CD4-positive, alpha-beta T cell (primary cell): ENCODE measurements at places on chromosomes 5 and 9.

- DNase-seq, result no peak
Measured at GRCh38 chr9:73199886-73200285, 48.2 kb downstream of the ANXA1 start.

GRCh38 chr9:27344776-27345175, 47.8 kb upstream of the EQTN start:
- no peak for DNase-seq

- DNase-seq, result no peak
Measured at GRCh38 chr5:43663916-43664315, 60.9 kb downstream of the NNT start.

DNA sequence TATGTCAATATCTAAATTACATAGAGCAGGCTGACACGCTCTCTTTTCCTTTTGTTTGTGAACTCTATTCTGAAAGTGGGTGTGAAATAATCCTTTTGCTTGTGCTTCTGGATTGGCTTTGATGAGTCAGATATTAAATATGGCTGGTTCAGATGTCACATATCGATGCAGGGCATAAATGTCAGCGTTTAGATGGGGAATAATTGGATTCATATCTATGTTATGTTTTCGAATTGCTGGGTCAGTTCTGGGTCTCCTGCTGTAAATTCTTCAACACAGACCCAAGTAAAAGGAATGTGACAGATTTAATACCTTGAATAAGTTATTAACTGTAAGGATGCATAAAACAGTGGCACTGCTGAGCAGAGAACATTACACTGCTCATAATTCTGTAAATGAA, 118.7 kb upstream of the SNX2 start:
- no peak for DNase-seq

DNA sequence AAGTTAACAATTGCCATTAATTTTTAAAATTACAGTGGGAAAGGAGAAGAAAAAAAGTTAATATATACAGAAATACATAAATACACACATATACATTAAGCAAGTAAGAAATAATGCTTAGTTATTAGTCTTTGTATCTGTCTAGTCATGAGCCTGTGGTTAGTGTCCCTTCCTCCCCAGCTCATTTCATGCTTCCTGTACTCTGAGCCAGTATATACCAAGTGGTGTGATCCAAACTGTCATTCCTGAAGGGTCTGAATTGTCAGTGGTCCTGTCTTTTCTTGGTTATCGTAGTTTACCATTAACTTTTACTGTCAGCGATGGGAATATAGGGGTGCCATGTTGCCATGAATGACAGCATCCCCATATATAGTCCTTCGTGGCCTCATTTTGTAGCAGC, 24.2 kb upstream of the STOM start:
- DNase-seq, result no peak

DNA sequence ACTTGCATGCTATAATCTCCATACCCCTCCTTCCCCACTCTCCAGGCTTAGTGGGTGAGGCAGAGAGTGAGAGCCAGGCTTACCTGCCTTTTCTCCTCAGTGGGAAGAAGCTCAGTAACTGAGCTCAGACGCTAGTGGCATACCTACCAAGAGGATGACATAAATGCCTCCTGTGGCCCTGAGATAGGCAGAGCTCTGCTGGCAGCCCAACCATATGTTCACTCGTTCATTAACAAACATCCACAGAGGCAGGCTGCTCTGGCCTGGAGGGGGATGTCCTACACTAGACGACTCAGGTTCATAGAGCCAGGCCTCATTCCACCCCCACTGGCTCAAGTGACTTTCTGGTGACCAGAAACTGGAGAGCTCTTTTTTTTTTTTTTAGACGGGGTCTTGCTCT, 81.3 kb downstream of the THBS4 start:
- DNase-seq, result no peak

DNA sequence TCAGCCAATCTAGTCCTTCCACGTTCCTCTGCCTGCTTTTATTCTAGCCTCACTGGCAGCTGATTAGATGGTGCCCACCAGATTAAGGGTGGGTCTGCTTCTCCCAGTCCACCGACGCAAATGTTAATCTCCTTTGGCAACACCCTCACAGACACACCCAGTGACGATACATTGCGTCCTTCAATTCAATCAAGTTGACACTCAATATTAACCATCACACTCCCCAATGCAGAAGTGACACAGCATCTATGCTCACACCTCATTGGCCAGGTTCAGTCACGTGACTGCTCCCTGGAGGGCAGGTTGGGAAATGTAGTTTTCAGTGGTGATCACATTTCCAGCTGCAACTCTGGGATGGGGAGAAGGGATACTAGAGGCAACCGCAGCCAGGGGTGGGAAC, 13.0 kb downstream of the SUSD3 start:
- DNase-seq, result peak; percentile 24

- DNase-seq, result no peak
Measured at GRCh38 chr5:2538169-2538568, 213.3 kb downstream of the IRX2 start.

- DNase-seq, result no peak
Measured at GRCh38 chr5:131545845-131546244, 89.2 kb downstream of the RAPGEF6 start.

DNA sequence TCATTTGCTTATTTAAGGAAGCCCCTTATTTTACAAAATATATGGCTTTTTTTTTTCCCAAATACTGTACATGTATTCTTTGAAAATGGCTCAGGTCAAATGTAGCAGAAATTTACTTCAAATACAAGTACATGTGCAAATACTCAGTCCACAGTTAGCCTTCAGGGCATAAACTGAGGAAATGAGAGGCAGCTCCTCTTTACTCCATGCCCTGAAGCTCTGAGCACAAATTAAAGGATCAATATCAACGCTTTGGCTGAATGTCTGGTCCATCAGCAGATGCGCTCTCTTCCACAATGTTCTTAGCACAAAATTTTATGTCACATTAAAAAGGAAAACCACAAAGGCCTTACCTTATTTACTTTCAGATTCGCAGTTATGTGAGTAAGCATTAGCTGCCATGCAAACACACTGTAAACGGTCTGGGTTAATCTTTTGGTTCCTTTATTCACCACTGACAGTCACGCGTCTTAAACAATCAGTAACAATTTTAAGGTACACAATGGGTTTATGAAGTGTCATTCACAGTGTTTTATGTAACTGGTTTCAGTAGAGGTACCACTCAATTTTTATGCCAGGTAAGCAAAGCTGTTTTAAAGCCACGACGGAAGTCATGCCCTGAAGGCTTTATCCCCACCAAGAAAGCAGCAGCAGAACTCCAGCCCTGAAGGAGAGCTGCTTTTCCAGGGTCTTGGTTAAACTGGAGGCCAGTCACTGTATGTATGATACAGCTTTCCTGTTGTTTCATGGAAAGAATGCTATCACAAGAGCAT, 103.4 kb downstream of the OTULIN start:
- no peak for DNase-seq

GRCh38 chr5:73008831-73009230, 53.0 kb downstream of the FCHO2 start:
- DNase-seq, result no peak

GRCh38 chr5:1570975-1571374, 47.2 kb upstream of the LPCAT1 start:
- DNase-seq, result no peak

GRCh38 chr5:154395407-154396106, 50.2 kb upstream of the SAP30L start:
- no peak for DNase-seq

GRCh38 chr9:72151104-72151503, 1.9 kb downstream of the GDA start:
- DNase-seq, result no peak

DNA sequence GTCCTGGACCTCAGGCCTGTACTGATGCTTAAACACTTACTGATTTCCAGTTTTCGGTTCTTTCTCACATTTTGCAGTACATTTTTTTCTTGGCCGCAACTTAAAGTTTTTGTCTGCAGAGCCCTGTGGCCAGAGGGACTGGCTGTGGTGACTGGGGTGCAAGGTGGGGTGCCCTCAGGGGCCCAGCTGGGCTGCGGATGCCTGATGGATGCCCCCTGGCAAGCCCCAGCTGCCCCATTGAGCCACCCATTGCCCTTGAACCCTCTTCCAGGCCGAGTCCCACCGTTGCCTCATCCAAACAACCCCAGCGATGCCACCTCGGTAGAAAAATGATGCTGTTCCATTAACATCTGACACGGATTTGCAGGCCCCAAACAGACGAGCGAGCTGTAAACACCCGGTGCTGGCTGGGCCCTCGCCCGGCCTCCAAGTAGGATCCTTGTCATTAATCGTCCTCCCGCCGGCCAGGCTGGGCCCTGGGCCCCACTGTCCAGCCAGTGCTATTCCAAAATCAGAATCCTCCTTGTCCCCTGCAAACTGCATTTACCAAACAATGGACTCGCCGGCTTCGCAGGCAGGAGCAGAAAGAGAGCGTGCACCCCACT, 107.9 kb downstream of the PHF2 start:
- no peak for DNase-seq

- no peak for DNase-seq
Measured at GRCh38 chr5:181037365-181037861, 2.7 kb upstream of the BTNL9 start.

GRCh38 chr5:38576961-38577684, 20.7 kb upstream of the LIFR start:
- no peak for DNase-seq

DNA sequence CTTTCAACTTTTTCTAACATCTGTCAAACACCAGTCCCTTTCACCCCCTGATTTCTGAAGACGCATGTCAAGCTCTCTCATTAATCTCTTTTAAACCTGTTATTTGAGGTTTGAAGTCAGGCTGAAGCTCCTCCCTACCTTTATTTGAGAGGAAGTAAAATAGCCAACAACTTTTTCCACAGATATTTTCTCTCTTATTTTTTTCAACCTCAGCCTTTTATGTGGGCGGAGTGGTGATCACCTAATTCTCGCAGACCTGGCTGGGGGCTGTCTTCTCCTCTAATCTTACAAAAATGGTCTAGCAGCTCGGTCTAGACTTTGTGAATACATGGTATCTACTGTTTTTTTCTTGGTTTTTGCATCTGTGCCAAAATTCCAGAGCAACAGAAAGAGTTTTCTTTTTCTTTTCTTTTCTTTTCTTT, 395.7 kb upstream of the ACTBL2 start:
- no peak for DNase-seq

DNA sequence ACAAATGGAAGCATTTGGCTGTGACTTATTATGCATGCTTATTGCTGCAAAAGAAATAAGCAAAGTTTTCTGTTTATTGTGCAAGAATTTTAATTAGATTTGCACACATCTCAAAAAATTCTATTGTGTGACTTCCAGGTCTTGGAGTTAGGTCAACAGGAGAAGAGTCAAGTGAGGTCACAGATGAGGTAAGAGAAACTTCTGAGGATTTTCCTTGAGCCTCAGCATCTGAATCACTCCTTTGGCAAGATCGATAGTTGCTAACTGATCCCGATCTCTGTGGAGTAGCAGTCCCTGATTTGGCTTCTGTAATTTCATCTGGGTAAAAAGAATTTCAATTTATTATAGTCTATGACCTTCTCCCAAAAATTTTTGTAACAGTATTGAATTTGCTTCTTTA, 6.9 kb upstream of the TTC33 start:
- no peak for DNase-seq

DNA sequence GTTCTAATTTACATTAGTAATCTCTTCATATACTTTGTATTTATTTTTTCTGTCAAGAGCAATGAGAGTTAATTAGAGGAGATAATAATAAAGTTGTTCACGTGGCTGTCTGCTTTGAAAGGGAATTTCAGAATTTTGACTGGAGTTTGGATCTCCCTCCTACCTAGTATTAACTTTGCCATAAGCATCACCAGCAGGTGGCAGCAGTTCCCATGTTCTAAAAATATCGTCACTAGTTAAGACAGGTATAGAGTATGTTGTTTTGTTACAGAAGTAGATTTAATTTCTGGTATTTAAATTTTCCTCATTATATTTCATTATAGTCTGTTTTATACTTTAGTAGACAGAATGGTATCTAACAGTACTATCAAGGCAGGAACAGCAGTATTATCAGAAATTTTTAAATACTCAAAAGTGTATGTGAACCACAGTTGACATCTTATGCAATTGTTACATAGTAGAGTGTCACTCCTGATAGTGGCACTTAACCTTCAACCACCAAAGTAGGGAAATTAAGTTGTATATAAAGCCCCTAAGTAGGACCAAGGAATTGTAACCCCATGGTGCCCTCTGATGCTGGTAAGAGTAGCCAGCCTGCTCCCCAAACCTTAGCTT, 20.4 kb downstream of the GNPDA1 start:
- DNase-seq, result peak; percentile 88

DNA sequence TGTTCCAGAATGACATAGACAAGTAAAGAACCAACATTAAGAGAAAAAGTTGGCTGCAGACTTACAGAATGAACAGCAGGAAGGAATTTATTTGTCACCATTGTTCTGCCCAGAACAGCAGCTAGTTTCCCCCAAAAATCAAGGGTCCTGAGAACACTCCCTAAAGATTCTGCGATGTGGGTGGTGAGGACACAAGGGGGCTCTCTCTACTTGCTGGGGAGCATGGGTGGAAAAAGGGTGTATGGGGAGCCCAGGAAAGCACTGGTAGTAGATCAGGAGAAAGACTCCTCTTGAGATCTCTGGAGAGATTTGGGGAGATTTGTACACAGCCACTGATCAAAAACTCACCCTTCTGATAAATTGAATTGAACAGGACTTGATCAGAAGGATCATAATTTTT, 316.5 kb downstream of the KCTD16 start:
- no peak for DNase-seq

DNA sequence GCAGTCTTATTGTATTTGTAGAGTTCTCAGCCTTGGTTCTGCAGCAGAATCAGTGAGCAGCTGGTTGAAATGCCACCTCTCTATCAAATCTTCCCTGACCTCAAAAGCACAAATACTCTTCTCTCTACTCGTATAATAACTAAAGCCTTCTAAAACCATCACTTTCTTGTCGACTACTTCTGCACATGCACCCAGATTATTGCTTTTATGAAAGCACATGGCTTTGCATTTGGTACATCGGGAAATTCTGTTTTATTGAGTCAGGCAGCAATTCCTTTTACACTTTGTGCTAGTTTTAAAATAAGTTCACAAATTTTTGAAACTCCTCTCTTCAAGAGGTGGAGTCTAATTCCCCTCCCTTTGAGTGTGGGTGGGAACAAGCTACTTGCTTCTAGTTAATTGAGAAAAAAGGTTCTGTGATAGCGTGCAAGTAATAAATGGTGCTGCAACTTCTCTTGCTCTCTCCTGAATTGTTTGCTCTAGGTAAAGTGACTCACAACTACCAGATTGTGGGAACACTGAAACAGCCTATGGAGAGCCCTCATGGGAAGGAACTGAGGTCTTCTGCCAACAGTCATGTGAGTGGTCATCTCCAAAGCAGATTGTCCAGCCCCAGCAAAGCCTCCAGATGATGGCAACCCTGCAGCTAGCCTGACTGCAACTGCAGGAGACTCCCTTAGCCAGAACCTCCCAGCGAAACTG, 66.0 kb upstream of the TAF1L start:
- DNase-seq, result no peak

DNA sequence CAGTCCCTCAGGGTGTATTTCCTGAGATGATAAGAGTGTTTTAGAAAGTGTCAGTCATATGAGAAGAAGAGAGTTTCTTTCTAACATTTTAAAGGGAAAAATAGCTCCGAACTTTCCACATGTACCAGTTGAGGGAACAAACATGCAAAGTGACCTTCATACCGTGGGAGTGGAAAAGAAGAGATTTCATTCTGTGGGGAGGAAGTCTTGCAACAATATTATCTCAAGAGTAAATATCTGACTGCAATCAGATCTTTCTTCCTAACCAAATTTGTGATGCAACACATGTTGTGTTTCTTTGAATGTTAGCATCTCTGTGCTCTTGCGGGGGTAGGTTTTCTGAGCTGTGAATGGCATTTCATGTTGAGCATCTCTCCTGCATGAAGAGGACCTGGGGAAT, 30.6 kb downstream of the ANKRD55 start:
- DNase-seq, result no peak
